ENCODE measurements at places on chromosomes 11 and 22.

- no peak for DNase-seq
Observed at GRCh38 chr11:133943950-133944698, 12.6 kb downstream of the IGSF9B start.

DNA sequence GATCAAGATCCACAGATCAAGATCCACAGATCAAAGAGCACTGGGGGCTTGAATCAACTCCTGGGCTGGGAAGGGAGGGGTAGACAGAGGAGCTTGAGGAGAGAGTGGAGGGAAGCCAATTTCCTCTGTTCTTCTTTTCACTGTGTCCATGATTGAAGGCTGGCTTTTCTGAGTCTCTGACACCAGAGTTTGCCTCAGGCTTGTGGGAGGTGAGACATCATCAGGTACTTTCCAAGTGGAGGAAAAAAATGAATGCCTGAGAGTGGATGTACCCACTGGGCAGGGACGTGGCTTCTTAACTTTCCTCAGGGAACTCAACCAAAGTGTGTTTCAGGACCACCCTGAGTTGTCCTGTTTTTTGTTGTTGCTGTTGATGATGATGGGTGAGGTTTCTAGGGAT lies 11.0 kb upstream of the HEPHL1 start:
- DNase-seq, result no peak

DNA sequence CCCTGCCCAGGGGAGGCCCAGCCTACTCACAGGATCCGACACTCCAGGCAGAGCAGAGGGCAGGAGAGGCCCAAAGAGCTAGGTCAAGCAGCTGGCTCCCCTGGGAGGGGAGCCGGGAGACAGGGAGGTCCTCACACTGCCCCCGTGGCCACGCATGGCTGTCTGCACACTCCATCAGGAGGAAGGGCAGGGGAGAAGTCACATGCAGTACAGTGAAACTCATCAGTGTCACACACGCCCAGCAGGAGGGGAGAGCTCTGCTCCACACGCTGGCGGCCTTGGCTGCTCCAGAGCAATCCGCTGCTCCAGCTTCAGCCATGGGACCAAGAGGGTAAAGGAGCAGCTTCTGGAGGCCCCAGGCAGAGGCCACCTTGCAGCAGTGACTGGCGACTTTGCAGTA lies 14.3 kb downstream of the TCIRG1 start:
- DNase-seq, result no peak

- no peak for DNase-seq
Observed at GRCh38 chr11:44404301-44404700, 94.4 kb upstream of the ALX4 start.

DNA sequence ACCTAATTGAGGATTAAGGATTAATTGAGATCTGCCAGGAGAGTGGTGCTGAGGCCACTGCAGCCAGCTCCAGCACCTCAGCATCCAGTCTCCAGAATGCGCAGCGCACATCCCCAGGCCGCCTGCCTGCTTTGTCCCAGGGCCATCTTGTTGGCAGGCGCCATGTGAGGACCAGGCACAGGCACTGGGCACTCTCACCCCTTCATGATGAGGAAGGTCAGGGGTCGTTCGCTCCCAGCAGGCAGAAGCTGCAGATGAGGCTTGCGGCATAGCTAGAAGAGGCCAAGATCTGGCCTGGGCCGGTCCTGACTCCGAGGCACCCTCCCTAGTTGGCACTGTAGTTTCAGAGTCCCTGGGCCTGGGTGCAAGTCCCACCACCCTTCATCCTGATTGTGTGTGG lies 6.4 kb downstream of the CABP2 start:
- no peak for DNase-seq

GRCh38 chr22:44567846-44568493 lies 69.9 kb upstream of the RTL6 start:
- DNase-seq, result peak; percentile 54

DNA sequence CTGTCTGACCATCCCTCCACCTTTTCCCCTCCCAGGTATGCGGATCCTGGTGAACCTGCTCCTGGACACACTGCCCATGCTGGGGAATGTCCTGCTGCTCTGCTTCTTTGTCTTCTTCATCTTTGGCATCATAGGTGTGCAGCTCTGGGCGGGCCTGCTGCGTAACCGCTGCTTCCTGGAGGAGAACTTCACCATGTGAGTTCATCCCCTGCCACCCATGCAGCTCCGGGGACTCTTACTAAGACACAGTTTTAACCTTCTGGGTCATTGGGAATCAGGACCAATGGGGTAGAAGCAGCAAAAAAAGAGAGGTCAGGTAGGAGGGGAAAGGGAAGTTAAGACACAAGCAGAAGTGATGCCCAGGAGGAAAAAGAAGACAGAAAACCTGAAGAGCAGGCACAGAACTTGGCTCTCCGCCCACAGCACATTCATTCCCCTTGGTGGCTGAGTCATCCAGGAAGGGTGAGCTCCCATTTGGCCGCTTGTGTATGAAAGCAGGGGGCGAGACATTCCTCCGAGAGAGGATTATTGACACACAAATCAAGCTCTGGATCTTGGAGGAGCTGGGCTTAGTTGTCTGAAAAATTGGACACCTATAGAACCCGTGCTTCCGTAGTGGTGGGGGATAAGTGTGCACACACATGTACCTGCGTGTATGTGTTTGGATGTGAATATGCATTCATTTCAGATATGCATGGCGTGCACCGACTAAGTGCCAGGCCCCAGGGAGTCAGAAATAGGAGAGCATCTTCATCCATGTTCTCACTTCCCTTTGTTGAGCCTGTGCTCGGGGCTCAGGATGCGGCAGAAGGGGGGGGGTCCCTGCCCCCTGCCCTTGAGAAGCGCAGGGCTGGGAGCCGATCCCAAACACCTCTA lies 64.2 kb downstream of the CACNA1I start:
- DNase-seq, result no peak

GRCh38 chr22:31363885-31364465 lies 17.8 kb upstream of the PATZ1 start:
- no peak for DNase-seq

GRCh38 chr22:40407021-40407761 lies 36.8 kb downstream of the SGSM3 start:
- no peak for DNase-seq

DNA sequence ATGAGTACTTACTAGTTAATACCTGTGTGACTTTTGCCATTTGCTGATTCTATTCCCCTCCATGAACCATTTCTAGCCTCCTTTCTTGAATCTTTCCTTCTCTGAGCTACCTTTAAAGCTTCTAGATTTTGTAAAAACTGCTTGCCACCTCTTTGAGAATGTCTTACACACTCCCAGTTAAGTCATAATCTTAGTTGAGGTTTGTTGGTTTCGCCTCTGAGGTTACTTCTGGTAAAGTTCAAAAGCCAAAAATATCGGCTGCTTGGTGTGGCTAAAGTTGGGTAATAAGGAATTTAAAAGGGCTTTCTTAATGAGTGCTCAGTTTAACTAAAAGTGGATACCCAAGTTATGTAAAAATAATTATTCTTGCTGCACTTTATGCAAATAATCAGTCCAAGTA lies 10.4 kb upstream of the GLYAT start:
- no peak for DNase-seq

DNA sequence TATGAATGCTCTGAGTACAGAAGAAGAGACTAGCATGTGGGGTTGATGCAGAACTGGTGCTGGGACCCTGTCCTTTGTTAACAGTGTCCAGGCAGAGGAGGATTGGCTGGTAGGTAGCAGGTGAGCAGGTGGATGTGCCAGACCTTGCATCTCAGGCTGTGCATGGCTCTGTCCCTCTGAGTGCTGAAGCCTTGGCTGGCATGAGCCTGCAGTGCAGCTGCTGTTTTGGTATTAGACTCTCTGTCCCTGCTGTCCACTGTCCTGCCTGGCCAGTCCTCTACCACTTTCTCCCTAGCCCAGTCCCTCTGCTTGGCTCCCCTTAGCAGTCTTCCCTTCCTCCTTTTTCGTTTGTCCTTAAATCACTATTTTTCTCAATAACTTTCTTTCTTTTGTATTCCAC lies 213.6 kb upstream of the ZBED5 start:
- no peak for DNase-seq

GRCh38 chr11:32154275-32154674 lies 63.4 kb downstream of the RCN1 start:
- DNase-seq, result no peak

GRCh38 chr11:115097796-115098408 lies 406.3 kb downstream of the CADM1 start:
- DNase-seq, result no peak

- no peak for DNase-seq
Observed at GRCh38 chr22:24489011-24489410, 6.1 kb upstream of the UPB1 start.

- DNase-seq, result peak; percentile 78
Observed at GRCh38 chr11:77047007-77047927, 13.1 kb downstream of the B3GNT6 start.

- DNase-seq, result no peak
Observed at GRCh38 chr11:109968299-109968698, 124.9 kb upstream of the ZC3H12C start.

DNA sequence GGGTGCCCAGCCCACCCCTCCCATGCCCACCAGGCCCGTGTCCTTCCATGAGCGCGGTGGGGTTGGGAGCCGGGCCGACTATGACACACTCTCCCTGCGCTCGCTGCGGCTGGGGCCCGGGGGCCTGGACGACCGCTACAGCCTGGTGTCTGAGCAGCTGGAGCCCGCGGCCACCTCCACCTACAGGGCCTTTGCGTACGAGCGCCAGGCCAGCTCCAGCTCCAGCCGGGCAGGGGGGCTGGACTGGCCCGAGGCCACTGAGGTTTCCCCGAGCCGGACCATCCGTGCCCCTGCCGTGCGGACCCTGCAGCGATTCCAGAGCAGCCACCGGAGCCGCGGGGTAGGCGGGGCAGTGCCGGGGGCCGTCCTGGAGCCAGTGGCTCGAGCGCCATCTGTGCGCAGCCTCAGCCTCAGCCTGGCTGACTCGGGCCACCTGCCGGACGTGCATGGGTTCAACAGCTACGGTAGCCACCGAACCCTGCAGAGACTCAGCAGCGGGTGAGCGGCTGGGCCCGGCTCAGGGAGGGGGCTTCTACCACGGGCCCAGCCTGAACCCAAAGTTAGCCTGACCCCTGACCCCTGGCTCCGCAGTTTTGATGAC lies 3.0 kb downstream of the PKP3 start:
- DNase-seq, result peak; percentile 56

GRCh38 chr11:86954269-86955110 lies 705 bp downstream of the FZD4 start:
- no peak for DNase-seq

DNA sequence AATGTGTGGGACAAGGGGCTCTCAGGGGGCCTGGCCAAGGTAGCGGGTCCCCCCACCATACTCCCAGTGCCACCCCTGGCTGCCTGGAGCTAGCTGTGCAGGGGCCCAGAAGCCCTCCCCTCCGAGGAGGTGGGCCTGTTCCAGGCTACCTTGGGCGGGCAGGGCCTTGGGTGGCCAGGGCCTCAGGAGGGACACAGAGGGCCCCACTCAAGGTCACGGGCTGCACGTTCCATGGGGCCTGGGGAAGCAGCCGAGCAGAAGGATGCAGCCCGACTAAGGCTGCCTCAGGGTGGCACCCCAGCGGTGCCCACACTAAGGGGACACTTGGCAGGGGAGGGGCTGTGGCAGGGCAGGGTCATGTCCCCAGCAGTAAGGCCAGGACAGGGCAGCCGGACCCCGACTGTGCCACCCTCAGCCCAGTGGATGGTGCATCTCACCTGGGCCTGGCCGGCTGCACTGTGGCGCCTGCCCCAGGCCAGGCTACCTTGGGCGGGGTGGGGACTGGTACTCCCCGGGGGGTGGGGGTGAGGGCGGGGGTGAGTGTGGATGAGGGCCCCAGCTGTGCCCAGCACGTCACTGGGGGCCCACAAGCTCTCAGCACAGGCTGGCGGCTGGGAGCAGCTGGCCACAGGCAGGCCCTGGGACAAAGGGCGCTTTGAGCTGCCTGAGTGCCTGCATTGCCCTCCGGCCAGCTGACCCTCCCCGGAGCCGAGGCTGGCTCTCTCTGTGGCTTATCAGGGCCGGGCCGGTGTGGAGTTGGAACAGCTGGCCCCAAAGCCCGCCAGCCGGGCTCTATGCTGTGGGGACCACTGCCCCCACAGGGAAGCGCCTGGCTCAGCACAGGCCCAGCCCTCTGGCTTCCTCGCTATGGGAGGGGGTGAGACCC lies 117.1 kb downstream of the KCNQ1 start:
- no peak for DNase-seq

Data from activated gamma-delta T cell treated with Interleukin-2 at 50 U/mL for 16 hours (primary cell).